Hepatocyte (in vitro differentiated cells): ENCODE measurements at places on chromosomes 5 and 9.

DNA sequence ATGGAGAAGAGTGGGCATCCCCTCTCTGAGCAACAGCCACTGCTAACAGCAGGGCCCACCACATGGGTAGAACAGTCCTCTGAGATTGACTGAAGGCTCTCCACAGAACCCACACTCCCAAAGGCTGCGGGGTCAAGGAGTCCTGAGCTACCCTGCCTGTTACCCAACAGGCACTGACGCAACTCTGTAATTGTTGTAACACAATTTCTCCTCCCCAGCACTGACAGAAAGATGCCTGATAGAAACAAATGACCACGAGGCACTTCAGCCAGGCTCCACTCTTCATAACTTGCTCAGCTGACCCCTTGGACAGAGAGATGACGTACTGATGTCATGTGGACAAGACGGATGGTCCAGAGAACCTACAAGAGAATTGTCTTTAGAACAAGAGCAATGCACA is 220.7 kb downstream of the SPOCK1 start:
- no peak for DNase-seq

DNA sequence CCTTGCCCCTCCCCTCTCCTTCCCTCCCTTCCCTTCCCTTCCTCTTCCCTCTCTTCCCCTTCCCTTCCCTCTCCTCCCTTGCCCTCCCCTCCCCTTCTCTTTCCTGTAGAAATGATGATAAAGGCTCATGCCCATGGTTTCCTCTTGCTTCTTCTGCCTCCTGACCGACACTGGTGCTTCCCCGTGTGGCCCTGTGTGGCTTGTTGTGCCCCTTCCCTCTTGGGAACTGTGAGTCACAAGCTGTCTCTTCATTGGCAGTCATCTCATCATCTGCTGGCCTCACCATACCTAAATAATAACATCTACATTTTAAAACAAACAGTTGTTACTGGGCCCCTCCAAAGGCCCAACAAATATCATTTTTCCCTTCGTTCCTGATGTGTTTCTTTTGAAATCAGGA is 11.7 kb upstream of the CARNMT1 start:
- DNase-seq: no peak

GRCh38 chr9:28841775-28842174 is 1268.5 kb upstream of the C9orf72 start:
- DNase-seq: no peak

GRCh38 chr9:15837079-15837679 is 284.3 kb downstream of the CCDC171 start:
- DNase-seq: peak; percentile 80

GRCh38 chr5:93328833-93329232 is 252.2 kb downstream of the NR2F1-AS1 start:
- DNase-seq: no peak

DNA sequence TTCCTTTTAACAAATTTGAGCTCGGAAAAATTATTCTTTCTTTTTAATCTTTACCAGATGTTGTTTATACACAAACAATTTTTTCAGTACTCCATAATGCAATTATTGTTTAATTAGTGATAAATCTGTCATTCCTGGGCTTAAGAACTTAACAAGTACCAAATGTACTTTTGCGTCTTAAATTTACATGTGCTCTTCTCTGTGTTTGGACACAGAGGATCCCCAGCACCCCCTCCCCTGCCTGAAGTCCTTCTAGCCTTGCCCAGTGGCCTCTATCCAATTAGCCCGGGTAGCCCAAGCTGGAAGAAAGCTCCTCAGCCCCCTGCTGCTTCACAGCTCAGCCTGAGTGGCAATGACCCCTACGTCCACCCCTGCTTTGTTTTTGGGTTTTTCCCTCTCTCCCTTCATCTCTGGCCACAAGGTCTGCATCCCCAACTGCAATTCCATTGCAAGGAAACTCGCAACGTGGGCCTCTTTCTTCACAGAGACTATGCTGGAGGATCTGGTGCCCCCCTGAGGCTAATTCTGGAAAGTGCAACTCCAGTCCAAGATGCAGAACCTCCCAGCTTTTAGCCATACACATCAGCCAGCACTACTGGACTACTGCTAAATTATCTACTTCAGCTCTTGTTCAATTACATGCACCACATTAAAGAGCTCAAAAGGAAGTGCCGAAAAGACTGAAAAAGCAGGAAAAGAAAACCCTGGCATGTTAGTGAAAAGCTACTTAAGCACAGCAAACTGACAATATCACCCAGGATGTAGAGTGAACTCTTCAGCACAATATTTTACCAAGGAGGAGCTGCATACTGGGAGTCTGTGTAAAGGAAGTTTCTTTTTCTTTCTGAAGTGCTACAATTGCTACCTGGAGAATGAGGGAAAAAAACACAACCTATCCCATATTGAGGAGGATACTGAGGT is 186.2 kb downstream of the FANCC start:
- DNase-seq: peak; percentile 88
